Muscle of arm (tissue), 14 donors: ENCODE measurements at places on chromosomes 2 and 18.

DNA sequence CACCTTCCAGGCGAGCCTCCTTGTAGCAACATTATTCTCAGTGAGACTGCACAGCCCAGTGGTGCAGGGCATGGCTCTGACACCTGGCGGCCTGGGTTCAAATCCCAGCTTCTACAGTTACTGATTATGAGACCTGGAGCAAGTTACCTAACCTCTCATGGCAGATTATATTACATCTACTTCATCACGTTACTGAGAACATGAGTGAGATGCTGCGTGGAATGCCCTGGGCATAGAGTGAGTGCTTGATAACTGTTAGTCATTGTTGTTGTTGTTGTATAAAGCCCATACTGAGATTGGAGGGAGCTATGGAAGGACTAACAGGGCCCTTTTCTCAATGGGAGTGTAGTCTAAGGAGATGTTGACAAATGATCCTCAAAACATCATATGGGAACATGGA is 18.7 kb downstream of the PLCD4 start:
- DNase-seq: no peak

GRCh38 chr2:128584296-128584890 is 265.7 kb upstream of the HS6ST1 start:
- DNase-seq: no peak

- no peak for DNase-seq
Measured at GRCh38 chr2:121294881-121295840, 10.2 kb upstream of the TFCP2L1 start.

GRCh38 chr2:15643791-15644585 is 52.3 kb downstream of the DDX1 start:
- DNase-seq: no peak

DNA sequence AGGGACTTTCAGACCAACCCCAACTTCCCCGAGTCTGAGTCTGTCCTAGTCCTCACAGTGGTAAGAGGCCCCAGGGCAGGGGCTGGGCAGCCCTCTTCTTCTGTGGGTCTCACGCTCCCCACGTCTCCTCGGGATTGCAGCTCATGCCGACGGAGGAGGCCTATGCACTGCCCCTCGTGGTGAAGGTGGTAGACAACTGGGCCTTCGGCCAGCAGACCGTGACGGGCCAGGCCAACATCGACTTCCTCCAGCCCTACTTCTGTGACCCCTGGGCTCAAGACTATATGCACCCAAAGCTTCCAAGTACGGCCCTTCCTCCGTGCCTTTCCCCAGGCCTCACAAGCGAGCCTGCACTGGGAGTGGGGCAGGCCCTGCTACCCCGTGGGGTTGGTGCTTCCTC is 44.3 kb downstream of the LMAN2L start:
- no peak for DNase-seq

- DNase-seq: no peak
Measured at GRCh38 chr18:2657788-2658458, 2.4 kb downstream of the SMCHD1 start.

GRCh38 chr2:199302851-199303250 is 154.9 kb downstream of the SATB2 start:
- no peak for DNase-seq
